ENCODE measurements at places on chromosomes 4 and X.
A peak's percentile ranks its signal among the peaks of the same experiment; 100 is the strongest.

- no peak for DNase-seq
Observed at GRCh38 chrX:48968377-48968776, 3.3 kb downstream of the KCND1 start.

- DNase-seq = no peak
Observed at GRCh38 chr4:43485196-43485595, 592.7 kb downstream of the GRXCR1 start.

DNA sequence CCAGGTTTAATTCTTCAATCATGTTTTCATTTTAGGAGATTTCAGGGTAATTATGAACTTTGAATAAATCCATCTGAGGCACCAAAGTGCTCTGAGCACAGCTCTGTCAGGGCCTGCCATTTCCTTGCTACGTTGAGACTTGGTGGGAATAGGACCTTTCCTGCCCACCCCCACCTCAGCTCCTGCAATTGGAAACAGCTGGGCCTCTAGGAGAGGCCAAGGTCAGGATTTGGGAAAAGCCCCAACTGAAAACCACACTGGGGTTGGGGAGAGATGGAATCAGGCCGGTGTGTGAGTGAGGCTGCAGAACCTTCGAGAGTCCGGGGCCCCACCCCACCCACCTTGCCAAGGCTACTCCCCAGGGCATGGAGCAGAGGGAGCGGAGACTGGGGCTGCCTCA, 212.7 kb upstream of the BCOR start:
- DNase-seq = no peak

- no peak for DNase-seq
Observed at GRCh38 chrX:14017399-14017798, 12.3 kb downstream of the GEMIN8 start.

- DNase-seq = no peak
Observed at GRCh38 chrX:68685685-68686084, 38.2 kb downstream of the STARD8 start.

DNA sequence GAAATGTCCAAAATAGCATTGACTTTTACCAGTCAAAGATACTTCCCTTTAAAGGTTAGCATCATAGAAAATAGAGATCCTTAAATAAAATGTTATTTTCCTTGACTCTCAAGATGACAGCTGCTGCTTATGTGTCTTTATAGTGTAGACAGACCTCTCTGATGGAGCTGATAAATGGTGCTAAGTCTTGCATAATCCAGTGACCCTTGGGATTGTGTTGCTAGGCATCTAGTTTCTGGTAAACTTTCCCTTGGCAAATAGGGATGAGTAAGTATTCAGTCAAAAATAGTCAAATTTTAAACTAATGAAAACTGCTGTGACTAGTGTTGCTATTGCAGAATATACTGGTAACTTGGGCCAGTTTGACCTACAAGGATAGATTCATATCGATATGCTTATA, 53.6 kb downstream of the MBNL3 start:
- no peak for DNase-seq

GRCh38 chr4:26252349-26253025, 68.3 kb upstream of the RBPJ start:
- DNase-seq = no peak

GRCh38 chrX:109928596-109929335, 74.1 kb upstream of the TMEM164 start:
- DNase-seq = no peak

- no peak for DNase-seq
Observed at GRCh38 chr4:155762334-155762733, 3.5 kb downstream of the GUCY1B1 start.

- DNase-seq = peak; percentile 58
Observed at GRCh38 chrX:40176351-40177116, 78.8 kb upstream of the BCOR start.

GRCh38 chr4:87521319-87521718, 7.9 kb downstream of the SPARCL1 start:
- DNase-seq = no peak

GRCh38 chr4:155811083-155811482, 52.3 kb downstream of the GUCY1B1 start:
- DNase-seq = no peak

GRCh38 chr4:92455951-92456350, 152.2 kb downstream of the GRID2 start:
- no peak for DNase-seq

GRCh38 chrX:114152130-114152529, 431.8 kb upstream of the HTR2C start:
- DNase-seq = no peak

GRCh38 chr4:6972375-6972650, 62.7 kb downstream of the TBC1D14 start:
- DNase-seq = no peak

DNA sequence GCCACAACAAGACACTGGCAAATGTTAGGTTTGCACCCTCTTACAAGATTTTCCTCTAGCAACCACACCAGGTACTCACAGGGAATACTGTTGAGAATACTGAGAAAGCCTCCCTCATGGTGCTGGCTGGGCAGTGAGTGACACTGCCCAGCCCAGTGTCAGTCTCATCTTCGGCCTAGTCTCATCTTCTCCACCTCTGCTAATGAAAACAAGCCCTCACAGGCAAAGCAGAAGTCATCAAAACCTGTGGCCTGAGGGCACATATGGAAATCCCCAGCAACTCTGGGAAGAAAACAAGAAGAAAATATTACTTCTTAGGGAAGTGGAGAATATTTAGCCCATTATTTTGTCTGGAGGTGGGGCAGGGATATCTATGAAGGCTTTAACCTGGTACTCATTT, 7.9 kb upstream of the ADAM29 start:
- no peak for DNase-seq

DNA sequence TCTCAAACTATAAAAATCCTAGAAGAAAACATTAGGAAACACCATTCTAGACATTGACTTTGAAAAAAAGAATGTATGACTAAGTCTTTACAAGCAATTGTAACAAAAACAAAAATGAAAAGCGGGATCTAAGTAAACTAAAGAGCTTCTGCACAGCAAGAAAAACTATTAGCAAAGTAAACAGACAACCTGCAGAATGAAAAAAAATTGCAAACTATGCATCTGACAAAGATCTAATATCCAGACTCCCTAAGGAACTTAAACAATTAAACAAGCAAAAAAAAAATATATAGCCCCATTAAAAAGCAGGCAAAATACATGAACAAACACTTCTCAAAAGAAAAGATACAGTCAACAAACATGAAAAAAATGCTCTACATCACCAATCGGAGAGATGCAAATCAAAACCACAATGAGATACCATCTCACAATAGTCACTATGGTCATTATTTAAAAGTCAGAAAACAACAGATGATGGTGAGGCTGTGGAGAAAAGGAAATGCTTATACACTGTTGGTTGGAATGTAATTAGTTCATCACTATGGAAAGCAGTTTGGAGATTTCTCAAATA, 168.1 kb downstream of the EPHA5 start:
- no peak for DNase-seq

Data from stimulated activated CD8-positive, alpha-beta memory T cell treated with anti-CD3 and anti-CD28 coated beads, Interleukin-4, amount 100 ng/mL, for 1 hour (primary cell).